Stimulated activated CD8-positive, alpha-beta memory T cell treated with anti-CD3 and anti-CD28 coated beads, Interleukin-4, amount 100 ng/mL, for 4 hours (primary cell): ENCODE measurements at places on chromosomes 1 and 21.
A peak's percentile ranks its signal among the peaks of the same experiment; 100 is the strongest.

DNA sequence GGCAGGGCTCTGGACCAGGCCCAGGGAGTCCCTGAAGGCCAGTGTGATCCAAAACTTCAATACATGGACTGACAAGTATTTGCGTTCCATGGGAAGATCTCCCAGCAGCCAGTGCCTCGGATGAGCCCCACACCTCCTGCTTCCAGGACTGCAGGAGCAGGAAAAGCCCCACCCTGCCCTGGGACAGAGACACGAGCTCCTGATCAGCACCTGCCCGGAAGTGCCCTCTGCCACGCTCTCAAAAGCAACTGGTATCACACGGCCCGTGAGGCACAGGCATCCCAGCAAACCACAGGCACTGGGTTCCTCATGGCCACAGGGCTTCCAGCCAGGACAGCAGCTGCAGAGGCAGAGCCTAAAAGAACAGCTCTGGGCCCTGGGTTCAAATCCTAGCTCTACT is 48.6 kb downstream of the ACOT7 start:
- DNase-seq, result no peak

DNA sequence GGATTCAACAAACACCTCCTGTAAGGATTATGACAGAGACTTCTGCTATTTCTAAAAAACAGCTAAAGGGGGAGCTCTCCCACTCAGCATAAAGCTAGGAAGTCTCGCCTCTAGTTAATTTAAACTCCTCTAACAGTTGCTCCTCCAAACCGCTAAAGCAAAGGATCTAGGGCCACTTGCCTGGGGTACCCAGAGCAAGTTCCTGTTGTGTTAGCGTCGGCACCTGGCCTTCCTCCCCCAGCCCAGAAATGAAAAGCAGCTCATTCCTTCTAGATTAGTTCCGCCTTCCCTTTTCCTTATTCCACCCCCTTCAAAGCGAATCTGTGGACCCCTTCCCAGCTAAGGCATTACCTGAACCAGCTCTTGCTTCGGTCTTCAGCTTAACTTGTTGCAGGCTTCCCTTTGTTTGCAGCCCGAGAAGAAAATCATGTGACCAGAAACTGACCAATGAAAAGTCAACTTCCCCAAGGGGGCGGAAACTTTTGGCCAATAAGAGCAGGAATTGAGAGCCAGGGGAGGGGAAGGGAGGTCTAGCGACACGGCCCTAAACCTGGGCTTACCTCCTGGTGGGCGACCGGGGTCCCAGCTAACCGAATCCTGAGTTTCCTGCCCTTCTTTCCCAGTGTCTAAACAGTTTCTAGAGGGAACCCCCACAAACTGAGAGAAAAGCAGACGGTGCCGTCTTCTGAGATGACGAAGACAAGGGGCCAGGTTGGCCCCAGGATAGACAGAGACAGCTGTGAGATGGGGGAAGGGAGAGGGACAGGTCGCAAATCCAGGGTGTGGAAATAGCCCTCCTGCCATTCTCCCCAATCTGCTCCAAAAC is at the start of gene PBXIP1:
Gene PBXIP1, minus strand, starts transcription at position 382 of the 826 bp plus-strand sequence. CDS start 2,378 bp downstream, outside the sequence.
- DNase-seq, result peak; percentile 62

DNA sequence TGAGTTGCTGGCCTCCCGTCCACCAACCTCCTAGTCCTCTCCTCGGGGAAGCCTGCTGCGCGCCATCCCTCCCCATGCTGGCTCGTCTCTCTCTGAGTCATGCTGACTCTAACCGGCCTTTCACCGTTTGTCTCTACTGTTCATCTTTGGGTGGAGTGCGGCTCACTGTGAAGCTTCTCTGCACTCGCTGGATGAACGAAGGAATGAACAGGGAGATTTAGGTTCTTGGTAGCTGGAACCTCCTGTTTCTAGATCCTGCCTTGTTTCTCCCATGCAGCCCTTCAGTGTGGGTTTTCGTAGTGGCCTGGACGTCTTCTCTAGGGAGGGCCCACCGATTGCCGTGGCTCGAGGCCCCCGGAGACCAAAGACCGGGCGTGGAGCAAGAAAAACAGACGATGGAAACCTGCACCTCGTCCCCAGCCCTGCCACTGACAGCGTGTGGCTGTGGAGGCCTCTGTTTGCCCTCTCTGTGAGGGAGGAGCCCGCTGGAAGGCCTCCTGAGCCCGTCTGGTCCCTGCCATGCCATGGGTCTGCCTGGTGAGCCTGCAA is 227.6 kb upstream of the C1orf174 start:
- DNase-seq, result no peak

GRCh38 chr1:43507296-43508295 is 23.1 kb upstream of the PTPRF start:
- DNase-seq, result no peak

DNA sequence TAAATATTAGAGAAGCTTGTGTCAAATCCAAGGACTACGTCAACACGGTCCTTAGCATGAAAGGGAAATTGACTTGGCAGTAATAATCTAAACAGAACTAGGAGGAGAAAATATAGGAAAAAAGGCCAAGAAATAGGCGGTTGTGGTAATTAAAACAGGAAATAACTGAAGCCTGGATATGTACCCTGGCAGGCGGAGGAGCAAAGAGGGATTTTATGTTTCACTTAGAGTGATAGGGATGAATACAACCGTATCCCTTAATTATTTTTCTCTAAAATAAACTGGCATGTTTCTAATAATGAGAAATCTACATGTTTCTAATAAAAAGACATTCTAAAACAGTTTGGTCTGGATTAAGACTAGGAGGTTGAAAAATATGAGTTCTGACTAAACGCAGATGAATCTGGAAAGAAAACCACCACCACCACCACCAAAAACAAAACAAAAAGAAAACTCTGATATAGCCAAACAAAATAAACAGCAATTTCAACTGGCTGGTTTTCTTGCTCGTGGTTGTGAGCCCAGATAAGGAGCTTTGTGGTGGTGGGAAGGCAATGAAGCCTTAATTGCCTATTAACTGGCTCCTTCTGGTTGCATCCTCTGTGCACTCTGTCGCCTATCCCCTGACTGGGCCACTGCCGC is 334.2 kb upstream of the SNX7 start:
- DNase-seq, result no peak

DNA sequence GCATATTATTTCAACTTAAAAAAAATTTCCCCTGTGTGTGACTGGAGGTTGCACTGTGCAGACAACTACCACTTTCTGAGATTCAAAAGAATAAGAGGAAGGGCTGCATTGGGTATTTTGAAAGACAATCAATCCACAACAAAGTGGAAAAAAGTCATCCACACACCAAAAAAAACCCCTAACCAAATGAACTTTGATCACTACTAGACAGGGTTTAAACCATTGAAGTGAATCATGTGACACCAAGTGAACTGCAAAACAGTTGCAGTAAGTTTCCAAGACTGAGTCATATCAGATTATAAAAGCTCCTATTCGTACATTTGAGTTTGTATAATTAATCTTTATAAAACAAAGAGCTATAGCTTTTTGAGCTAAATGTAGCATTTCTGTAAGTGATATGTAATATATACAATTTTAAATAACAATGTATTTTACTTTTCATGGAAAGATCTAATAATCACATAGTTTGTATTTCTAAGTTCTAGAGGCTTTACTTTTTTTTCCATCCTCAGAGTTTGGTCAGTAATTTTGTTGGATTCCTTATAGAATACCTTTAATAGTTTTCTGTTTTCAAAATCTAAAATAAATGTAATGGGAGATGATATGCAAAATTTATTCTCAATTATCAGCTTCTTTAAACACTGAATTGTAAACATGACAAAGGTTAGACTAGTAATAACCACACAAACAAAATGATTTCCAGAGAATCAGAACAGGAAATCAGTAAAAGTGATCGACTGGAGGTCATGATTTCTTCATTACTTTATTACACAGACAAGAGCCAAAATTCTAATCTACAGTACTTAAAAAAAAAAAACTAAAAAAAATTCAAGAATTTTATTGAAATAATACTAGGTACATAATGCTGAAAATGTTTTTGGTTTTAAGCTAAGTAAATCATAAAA is 50.5 kb upstream of the GFI1 start:
- no peak for DNase-seq
